Activated T-helper 1 cell treated with anti-CD3 and anti-CD28 coated beads, Interleukin-2, amount 50 U/mL, for 16 hours (primary cell): ENCODE measurements at places on chromosomes 1 and 21.

- no peak for DNase-seq
Observed at GRCh38 chr1:65059930-65060538, 88.0 kb upstream of the AK4 start.

DNA sequence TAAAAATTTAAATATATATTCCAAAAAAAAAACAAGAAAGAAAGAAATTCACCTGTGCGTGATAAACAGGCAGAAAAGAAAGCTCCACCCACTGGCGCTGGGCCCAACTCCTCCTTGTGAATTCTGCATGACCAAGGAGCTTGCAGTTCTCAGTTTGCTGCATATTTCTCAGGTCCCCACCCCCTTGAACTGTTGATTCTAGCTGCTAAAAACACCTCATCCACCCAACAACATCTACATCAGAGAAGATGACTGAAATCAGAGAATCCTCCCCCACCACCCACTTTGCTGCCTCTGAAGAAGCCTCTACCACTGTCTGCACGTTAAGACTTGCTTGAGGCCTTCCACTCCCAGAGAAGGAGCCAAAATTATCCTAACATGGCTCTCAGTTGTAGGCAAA, 104.8 kb downstream of the RGS2 start:
- no peak for DNase-seq

- no peak for DNase-seq
Observed at GRCh38 chr1:242839101-242839500, 314.6 kb upstream of the PLD5 start.

DNA sequence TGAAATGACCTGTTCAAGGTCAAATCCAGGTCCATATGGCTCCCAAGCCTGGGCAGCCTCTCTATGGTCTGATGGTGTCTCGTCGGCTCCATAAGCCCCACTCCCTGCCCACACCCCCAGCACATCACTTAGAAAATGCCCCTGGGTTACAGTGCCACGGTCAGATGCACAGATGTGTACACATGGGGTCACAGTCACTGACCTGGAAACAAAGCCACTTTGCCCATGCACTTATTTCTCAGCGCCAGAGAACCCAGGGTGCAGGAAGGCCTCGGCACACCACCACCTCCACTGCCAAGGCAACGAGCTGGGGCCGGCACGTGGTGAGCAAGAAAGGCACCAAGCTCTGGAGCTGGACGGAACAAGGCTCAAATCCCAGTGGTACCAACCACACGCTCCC, 24.7 kb downstream of the IFFO2 start:
- no peak for DNase-seq

- DNase-seq, result no peak
Observed at GRCh38 chr1:24290933-24291487, 28.1 kb upstream of the GRHL3 start.

- no peak for DNase-seq
Observed at GRCh38 chr1:49319426-49319963, 542.8 kb upstream of the BEND5 start.

DNA sequence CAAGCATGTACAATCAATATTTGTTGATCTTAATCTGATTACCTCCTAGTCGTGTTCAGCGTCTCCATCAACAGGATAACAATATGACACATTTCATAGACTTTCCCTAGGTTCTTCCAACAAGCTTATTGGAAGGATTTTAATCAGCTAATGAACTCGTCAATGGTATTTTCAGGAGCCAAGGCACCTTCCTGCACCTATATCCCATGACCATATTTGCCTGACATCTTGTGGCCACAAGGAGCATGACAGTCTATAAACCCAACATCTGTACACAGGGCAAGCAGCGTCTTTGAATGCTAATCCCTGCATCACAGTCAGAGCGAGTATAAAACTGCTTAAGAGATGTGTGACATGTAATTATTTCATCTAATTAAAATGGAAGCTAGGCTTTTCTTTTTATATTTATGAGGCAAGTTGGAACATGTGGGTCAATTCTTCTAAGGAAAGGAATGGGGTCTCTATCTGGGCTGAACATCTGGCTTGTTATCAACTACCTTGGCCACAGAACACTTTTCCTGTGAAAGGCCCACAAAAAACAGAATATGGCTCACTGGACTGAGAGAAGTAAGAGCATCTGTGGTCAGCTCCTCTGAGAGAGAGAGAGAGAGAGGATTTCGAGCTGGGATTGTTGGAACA, 388.8 kb downstream of the NTNG1 start:
- DNase-seq, result no peak

DNA sequence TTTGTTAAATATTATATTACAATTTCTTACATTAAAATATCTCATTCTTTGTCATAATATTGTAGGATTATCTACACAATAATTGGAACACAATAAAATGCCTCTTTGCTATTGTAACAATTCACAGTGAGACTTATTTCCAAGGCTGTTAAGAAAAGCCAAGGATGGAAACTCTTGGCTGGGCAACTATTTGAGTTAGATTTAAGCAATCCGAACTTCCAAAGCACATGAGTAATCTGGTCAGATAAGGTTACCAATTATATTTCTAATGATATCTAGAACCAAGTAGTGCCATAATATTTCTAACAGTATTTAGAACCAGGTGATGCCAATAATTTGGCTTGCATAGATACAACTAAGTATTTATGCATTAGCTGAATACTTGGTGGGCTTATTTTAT, 154.7 kb upstream of the KCNK2 start:
- DNase-seq, result no peak

DNA sequence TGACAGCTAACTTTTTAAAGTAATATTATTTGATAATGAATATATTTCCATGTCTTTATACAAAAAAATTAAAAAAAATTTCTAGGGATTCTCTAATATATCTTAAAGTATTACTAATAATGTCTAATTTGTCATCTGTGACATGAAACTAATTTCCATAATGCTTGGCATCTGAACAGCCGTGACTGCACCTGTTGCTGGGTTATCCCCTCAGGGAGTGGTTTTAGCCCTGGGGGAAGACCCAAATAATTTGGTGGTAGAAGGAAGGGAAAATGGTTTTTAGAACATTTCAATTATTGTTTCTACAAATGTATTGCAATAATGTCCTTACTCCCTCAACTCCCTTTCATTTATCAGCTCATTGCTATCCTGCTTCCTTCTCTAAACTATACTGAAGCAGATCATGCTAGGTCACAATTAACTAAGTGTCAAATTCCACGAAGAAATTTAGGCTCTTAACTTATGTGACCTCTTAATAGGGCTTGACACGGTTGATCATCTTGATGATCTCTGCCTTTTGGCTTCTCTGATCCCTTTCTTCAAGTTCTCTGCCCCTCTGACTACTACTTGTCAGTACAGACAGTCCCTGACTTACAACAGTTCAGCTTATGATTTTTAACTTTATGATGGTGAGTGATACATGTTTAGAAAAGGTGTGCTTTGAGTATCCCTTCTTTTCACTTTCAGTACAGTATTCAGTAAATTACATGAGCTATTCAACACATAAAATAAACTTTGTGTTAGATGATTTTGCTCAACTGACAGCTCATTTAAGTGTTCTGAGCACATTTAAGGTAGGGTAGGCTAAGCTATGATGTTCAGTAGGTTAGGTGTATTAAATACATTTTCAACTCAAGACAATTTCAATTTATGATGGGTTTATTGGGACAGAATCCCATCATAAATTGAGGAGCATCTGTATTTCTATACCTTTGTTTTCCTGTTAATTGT, 26.4 kb upstream of the DPH5 start:
- no peak for DNase-seq

DNA sequence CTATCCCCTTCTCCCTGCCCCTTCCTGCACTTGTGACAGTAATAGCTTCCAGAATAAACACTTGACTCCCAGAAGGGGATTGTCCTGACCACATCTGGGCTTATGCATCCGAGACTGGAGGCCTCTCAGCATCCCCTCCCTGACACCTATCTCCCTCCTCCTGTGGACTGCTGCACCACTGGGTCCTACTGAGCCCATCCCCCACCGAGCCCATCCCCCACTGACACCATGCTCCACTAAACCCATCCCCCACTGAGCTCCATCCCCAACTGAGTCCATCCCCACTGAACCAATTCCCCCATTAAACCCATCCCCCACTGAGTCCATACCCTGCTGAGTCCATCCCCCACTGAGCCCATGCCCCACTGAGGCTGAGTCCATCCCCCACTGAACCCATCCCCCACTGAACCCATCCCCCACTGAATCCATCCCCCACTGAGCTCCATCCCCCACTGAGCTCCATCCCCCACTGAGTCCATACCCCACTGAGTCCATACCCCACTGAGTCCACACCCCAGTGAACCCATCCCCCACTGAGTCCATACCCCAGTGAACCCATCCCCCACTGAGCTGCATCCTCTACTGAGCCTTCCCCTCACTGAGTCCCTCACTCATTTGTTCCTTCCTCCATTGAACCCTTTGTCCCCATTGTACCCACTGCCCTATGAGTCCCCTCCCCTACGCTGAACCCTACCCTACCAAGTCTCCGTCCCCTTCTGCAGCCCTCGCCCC, 5.6 kb downstream of the PDZK1IP1 start:
- DNase-seq, result no peak

DNA sequence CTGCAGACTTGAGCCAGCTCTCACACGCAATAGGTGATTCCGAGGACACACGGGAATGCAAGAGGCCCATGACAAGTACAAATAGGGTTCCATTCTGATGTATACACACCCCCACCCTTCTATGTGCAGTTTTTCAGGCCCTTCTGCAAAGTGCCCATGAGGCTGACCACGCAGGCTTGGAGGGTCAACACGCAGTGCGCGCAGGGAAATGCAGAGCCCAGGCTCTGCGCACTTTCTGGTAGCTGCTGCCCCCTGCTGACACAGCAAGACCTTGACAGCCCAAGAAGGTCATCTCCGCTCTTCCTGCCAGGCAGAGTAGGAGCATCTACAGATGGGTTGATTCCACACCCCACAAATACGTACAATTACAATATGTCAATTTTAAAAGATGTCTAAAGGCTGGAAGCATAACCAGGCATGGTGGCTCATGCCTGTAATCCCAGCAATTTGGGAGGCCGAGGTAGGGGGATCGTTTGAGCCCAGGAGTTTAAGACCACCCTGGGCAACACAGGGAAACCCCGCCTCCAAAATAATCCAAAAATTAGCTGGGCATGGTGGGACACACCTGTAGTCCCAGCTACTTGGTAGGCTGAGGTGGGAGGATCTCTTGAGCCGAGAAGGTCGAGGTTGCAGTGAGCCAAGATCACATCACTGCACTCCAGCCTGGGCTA, 18.5 kb downstream of the SH3BP5L start:
- DNase-seq, result no peak
